ENCODE measurements at places on chromosomes 1 and 21. TPM values are rescaled to one million over a fixed set of nuclear protein-coding genes. Genes with fewer than 3 reads are reported as not detected.

Gene OR2T35
- not detected for polyA plus RNA-seq

Gene KRTAP10-5
- polyA plus RNA-seq, result not detected

Gene CRYZ
- 28.0 TPM for polyA plus RNA-seq

Gene ERICH3
- polyA plus RNA-seq, result 0.08 TPM

Gene PRXL2B
- polyA plus RNA-seq, result 23.2 TPM

Gene TSSK3
- polyA plus RNA-seq, result 3.3 TPM

Gene FALEC
- polyA plus RNA-seq, result 1.9 TPM

Gene OPRD1
- 0.74 TPM for polyA plus RNA-seq

Measured in hindlimb muscle (tissue), 1 donor.